ENCODE measurements at places on chromosomes 6 and 20. TPM values are rescaled to one million over a fixed set of nuclear protein-coding genes. Genes with fewer than 3 reads are reported as not detected.
A peak's percentile ranks its signal among the peaks of the same experiment; 100 is the strongest.

DNA sequence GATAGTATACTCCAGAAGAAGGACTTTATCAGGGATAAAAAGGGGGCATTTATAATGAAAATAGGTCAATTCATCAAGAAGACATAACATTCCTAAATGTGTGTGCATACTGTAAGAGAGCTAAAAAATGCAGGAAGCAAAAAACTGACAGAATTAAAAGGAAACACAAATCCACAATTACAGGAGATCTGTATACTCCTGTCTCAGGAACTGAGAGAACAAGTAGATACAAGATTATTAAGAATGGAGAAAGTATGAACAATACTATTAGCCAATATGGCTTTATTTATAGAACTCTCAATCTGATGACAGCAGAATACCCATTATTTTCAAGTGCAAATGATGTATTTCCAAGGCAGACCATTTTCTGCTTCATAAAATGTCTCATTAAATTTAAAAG, 167.7 kb upstream of the BMP5 start:
- no peak for DNase-seq

GRCh38 chr6:16292942-16293341, 54.6 kb downstream of the GMPR start:
- no peak for DNase-seq

DNA sequence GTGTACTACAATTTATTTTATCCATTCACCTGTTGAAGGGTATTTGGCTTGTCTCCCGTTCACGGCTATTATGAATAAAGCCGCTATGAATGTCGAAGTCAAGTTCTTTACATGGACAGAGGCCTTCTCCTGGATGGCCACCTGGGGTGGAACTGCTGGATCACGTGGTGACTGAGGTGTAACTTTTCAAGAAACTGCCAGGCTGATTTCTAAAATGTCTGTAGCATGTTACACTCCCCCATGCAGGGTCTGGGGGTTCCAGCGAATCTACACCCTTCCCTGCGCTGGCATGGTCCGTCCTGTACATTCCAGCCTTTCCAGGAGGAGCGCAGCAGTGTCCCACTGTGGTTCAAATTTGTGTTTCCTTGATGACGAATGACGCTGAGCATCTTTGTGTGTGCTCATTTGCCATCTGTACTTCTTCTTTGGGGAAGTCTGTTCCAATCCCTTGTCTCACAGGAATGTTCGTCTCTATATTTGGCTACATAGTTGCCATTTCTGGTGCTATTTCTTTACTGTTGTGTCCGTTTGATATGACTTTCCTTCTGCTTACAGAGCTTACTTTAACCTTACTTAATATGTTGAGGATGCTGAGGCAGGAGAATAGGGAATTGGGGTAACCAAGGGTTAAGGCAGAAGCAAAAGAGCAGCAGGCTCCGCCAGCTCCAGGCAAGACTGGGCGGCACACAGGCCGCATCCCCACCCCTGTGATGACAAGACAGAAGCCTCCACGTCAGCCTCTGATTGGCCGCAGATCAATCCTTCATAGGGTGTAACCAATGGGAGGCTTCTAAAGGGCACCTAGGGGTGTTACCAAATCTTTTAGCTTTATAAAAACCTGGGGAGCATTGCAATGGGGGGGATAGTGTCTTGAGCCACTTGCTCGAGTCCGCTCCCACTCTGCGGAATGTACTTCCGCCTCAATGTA, 106.6 kb downstream of the TAF4 start:
- no peak for DNase-seq

DNA sequence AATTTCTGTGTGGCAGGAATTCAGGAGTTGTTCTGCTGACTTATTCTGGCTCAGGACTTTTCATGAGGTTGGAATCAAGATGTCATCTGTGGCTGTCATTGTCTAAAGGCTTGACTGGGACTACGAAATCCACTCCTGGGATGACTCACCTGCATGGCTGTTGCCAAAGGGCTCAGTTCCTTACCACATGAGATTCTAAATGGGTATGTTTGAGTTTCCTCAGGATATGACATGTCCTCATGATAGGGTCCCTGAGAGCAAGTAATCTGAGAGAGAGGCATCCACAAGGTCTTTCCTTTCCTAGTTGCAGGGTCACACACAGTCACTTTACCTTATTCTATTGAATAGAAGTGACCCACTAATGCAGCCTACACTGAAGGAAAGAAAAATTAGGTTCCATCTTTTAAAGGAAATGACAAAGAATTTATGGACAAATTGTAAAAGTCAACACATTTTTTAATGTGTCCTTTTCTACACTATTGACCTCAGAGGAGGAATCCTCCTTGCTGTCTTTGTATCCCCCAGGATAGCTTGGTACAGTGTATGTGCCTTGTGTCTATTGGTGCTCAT, 1025.0 kb upstream of the GJE1 start:
- no peak for DNase-seq

DNA sequence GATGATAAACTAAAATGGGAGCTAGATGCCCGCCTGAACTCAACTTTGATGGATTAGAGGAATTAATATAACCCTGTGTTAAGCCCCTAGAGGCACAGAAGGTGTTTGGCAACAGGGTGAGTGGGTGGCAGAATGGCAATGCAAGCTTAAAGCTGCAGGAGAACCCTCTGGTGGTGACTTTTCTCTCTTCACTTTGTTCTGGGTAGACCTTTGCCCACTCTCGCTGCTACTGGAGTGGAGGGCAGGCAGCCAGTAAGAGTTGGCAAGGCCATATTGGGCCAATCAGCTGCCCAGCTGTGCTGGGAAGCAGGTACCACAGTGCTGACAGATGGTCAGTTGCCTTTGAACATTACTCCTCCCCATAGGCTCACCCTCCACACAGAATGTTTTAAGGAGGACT, 468.2 kb downstream of the MMUT start:
- DNase-seq, result no peak

GRCh38 chr6:170151804-170152123, 139.1 kb downstream of the DLL1 start:
- DNase-seq, result no peak

GRCh38 chr6:111187874-111188273, 100.6 kb downstream of the SLC16A10 start:
- no peak for DNase-seq

DNA sequence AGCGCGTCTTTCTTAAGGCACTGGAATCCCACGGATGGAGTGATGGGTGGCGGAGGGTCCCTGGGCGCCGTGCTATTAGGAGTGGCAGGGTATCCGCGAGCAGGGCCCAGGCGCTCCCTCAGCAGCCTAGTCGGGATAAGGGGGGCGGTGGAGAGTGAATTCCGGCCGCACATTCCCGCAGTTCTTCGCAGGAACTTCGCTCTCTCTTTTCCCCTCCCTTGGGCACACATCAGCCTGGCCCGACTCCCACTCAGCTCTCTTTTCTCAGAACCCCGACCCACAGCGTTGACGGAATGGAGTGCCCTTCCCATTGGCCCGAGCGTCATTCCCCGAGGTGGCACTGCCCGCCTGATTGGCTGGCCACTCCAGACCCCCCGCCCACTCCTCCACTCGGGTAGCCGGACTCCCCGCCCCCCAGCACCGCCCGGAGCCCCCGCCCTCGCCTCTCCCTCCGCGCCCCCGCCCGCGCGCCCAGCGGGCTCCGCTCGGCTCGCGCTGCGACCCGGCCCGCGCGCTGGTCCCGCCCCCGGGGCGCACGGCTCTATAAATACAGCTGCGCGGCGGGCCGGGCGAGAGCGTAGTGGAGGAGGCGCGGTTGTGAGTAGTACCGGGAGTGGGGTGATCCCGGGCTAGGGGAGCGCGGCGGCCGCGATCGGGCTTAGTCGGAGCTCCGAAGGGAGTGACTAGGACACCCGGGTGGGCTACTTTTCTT, at the start of gene ID4:
ID4 (plus strand) TSS at position 572 of the 712 bp plus-strand sequence. CDS start 385 bp downstream, outside the sequence.
- DNase-seq, result no peak

- no peak for DNase-seq
These were observed 30.9 kb upstream of the ERVFRD-1 start for GRCh38 chr6:11142296-11143027.

GRCh38 chr6:108822401-108822800, 25.8 kb upstream of the ARMC2 start:
- no peak for DNase-seq

DNA sequence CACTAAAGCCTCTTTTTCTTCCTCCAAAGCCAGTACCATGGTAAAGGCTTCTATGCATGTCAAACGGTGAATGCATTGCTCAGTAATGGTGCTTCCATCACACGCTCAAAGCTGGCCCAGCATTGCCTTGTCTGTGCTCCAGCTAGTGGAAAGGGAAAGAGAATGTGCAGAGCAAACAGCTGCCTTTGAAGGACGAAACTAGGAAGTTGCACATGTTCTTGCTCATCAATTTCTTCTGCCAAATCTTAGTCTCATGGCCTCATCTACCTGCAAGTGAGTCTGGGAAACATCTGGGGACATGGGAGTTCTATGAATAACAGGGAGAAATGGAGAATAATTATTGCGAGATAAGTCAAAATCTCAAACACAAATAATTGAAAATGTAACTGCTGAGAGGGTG, 216.5 kb upstream of the SSTR4 start:
- no peak for DNase-seq

DNA sequence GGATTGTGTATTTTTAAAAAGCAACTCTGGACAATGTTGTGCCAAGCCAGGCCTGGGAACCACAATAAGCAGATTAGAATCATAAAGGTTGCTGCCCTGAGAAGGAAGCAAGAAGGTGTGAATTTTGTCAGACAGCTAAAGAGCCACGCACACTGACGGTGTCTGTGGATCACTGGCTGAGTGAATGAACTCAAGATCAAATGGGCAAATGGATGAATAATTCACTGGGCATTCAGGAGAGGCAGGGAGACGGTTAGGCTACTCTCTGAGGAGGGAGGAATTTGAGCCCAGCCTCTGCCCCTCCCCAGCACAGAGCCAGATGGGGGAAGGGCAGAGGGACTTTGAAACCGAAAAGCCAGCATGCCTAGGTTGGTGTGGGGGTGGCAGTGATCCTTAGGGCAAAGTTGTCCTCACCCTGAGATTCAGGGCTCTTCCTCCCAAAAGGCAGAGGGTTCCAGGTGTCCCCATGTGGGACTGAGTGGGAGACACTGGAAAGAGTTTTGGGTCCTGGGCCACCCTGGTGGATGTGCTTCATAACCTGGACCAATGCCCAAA, 19.5 kb upstream of the SLC22A7 start:
- no peak for DNase-seq

- no peak for DNase-seq
These were observed 204.9 kb upstream of the ID4 start for GRCh38 chr6:19632230-19632629.

GRCh38 chr6:128479048-128479666, 41.2 kb downstream of the PTPRK start:
- DNase-seq, result no peak

DNA sequence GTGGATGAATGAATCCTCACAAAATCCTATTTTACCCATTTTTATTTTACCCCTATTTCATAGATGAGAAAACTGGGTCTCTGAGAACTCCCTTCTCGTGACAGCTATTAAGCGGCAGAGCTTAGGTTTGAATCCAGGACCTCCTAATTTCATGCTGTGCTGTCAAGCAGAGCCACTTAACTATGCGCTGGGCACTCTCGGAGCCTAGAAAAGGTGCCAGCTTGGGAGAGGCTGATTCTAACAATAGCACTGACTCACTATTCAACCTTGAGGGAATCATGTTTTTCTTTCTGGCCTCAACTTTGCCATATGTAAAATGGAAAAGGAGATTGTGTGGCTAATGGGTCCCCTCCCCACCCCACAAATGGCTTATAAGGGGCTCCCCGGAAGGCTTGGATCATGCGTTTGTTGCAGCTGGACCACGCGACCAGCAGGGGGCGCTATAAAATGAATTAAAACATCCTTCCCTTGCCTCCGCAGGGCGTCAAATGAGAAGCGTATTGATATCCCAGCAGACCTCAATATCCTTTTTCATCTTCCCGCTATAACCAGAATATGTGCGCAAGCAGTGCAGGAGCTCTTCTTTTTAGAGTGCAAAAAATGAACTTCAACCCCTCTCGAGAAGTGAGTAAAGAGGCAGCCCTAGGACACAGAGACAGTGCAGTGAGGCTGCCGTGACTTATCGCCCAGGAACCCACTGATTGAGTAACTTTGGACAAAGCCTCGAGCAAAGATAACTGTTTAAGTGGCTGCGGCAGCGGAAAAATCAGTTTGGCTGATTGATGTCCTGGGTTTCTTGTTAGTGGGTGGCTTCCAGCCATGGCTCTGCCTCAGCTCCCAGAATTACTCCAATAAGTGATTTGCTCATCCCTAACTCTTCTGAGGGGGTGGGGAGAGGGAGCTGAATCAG, 12.8 kb upstream of the PDYN start:
- DNase-seq, result peak; percentile 45

DNA sequence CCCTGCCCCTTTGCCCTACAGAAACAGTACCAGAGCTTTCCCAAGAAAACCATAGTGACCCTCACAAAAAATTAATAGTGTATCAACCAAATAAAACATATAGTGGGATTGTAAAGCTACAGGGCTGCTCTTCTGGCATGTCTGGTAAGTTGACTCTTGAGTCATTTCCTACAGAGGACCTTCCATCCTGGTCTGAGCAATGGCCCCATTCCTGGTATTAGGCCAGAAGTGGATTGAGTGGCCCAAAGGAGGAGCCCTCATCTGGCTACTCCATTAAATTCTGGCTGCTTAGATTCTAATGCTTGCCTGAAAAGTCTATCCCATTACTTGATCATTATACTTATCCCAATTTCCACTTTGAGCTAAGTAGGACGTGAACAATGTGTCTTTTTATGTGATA, 150.9 kb upstream of the HMGN3 start:
- no peak for DNase-seq

DNA sequence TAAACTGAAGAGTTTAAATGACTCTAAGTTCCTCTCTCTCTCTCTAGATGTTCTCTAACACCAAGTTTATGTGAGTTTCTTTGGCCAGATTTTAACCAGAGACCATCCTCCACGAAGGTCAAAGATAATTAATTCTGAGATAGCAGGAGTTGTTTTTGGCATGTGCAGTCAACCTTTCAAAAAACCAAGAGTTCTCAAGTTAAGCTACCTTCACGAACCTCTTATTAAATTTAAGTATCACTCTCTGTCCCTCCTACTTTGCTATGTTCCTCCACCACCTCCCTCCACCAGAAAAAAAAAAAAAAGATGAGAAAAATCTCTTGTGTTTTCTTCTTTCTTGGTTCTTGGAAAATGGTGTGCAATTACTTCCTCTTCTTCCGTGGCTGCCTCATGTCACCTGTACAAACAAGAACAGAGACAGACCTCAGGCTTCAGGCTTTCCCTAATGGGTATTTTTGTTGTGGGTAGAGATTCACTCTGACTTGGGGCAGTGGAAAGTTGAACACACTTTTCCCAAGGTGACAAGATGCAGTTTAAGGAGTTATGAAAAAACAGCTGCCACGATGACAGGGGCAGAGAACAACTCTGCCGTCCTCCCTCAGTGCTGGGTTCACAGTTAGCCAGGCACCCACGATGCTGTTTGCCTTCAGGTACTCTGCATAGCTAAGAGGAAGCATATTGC, 64.3 kb downstream of the ADTRP start:
- DNase-seq, result peak; percentile 49

GRCh38 chr6:16414205-16414604, 175.8 kb downstream of the GMPR start:
- no peak for DNase-seq

Gene CST5
- total RNA-seq, result not detected

Gene CCN5
- total RNA-seq, result not detected

Gene MUC22
- not detected for total RNA-seq

Gene CCN6
- not detected for total RNA-seq

Gene SLC29A1
- total RNA-seq, result 46.9 TPM

Gene HDGFL1
- total RNA-seq, result not detected

Gene BTN1A1
- not detected for total RNA-seq

Gene EPHA7
- total RNA-seq, result not detected

Gene IMPG1
- total RNA-seq, result not detected

Data from activated CD4-positive, alpha-beta T cell treated with anti-CD3 and anti-CD28 coated beads, Interleukin-2, amount 10 ng/mL, durations not matched to agents 7 days and 5 days (primary cell).